ENCODE measurements at places on chromosomes 11 and 22.

DNA sequence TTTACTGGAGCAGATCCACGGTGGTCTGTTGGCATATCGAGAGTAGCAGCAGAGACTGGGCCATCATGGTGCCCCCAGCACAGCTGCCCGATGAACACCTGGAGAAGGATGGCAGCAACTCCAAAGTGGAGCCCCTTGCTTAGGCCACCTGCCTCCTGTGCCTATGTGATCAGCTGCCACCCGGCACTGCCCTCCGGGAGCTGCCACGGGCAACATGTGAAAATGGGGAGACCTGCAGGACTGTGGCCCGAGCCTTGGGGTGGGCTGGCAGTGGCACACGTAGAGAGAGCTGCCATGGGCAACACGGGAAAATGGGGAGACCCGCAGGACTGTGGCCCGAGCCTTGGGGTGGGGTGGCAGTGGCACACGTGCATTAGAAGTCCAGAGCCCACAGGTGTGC is 3.1 kb downstream of the FXYD2 start:
- DNase-seq = no peak

DNA sequence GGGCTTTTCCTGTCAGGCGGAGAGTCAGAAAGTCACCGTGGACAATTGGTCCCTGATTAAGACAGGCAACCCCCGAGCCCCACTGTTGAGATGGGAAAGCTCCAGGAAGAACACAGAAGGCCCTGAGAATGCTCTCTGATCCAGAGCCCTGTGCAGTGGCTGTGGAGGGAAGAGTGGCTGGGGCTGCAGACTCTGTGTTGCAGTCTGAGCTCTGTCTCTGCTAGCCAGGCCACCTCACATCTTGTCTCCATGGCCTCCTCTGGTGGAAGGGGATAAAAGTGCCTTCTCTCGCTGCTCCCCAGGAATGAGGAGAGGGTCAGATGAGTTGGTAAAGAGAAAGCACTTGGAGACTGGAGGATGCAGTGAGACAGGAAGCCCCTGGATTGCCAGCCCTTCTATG is 141.2 kb downstream of the CEP164 start:
- DNase-seq = no peak

- no peak for DNase-seq
These were observed 235.1 kb downstream of the BUD13 start for GRCh38 chr11:116537709-116538108.

DNA sequence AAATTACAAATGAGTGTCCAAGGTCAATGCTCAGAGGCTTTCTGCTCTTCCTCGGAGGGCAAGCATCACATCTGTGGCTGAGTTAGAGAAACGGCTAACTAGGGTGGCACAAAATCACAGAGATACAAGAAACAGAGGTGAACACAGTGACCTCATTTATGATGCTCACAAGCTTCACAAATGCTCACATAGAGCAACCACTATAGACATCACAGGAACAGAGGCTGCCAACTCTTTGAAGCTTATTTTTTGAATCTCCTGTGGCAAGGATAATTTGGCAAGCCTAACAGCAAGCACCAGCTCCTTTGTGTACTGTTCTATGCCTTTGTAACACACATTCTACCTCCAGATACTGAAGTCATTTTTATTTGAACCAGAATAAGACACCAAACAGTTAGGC is 416.5 kb upstream of the DDI1 start:
- no peak for DNase-seq

DNA sequence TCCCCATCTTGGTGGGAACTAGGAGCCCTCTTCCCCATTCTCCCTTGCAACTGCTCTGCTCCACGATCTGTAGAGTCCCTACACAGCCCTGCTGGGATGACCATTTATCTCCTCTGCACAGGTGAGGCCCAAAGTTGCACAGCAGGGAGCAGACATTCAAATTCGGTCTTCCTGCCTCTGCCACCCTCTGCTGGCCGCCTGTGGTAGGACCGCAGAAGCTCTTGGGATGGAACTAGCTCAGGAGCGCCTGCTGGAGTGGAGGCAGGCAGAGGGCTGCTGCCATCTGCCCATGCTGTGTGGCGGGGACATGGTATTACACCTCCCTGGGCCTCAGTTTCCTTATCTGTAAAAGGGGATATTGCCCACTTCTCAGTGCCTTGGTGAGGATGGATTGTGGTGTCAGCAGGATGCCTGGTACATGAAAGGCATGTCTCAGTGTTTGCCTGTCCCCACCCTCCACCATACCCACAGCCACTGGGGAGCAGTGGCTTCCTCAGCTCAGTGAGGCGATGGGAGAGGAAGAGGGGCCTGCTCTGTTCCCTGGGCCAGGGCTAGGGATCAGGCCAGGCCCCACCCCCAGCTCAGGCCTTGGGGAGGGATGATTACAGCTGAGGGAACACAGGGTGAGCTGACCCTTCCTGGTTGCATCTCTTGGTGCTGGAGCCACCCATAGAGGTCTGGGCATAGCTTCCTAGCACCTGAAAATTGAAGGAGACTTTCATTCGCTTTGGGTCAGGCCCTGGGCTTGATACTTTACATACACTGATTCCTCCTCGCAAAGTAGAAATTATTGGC is 11.3 kb upstream of the OMP start:
- peak; percentile 75 for DNase-seq

DNA sequence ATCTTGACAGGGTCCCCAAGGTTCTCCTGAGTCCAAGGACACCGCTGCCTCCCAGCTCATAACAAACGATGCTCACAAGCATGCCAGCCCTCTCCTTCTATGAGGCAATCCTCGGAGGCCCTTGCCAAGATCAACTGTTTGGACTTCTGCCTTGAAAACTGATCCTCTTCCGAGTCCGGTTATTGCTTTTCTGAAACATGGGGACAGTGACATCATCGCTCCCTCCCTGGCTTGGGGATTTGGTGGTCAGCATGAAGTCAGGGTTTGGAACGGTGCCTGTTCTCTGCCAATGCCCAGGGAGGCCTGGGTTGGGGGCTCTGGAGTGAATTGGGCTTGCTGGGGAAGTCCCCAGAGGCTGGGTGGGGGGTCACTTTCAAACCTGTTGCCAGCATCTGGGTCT is 149.3 kb downstream of the FBXO7 start:
- no peak for DNase-seq

DNA sequence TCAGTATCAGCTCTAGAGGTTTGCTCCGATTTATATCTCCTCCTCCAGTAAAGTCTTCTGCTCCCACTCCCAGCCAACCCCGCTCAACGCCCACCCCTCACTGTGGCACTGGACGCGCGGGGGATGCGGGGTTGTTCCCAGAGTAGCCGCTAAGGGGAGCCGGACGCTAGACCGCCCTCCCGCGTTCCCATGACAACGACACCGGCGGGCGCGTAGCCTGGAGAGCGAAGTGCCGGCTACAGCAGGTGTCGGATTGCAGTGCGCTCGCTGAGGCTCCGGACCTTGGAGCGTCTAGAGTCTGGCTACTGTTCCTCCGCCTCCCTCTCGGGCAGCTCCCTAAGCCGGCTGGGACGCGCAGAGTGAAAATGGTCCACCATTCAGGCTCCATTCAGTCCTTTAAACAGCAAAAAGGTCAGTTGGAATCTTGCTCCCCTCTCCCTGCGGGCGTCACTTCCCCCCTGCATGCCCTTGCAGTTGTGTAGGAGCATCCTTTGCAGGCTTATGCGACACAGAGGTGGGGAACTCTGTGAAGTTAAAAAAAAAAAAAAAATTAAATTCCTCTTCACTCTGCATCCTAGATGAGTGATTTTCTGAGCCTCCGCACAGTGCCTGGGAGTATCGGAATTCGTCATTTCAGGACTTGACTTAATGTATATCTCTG is at the start of gene ANO3:
Gene ANO3, plus strand, starts transcription at position 220 of the 661 bp plus-strand sequence. Its CDS starts 146 bp downstream, at position 366.
- no peak for DNase-seq

- DNase-seq = no peak
These were observed 330.1 kb upstream of the PLET1 start for GRCh38 chr11:112590764-112591163.

GRCh38 chr11:109818290-109818689 is 274.9 kb upstream of the ZC3H12C start:
- DNase-seq = no peak

- DNase-seq = no peak
These were observed 44.2 kb downstream of the OTOG start for GRCh38 chr11:17591293-17591692.

DNA sequence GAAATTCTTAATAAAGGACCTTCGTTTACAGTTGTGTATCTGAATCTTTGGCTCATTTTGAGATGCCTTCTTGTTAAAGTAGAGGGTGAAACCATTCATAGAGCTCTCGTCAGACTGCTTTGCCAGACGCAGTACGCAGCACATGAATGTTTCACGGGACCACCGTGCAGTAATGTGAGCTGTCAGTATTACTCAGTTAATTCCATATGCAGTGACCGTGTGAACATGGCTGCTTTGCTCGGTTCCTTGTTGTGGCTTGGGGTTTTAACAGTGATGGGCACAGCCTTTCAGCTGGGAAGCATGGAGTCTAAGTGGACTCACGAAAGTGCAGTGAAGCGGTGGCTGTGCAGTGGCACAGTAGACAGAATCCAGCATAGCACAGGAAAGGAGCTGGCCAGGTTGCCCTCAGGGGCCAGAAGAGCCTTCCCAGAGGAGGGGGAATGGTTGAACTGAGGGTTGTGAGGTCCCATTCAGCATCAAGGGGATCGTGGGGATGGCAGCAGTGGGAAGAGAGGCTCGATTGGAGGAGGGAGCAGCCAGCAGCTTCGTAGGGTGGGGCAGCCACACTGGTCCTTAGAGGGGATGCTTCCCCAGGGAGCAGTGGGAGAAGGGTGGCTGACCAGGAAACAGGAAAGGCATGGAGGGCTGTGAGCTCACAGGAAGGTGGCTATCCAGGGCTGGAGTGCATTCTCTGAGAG is 31.4 kb downstream of the PPFIA1 start:
- no peak for DNase-seq

DNA sequence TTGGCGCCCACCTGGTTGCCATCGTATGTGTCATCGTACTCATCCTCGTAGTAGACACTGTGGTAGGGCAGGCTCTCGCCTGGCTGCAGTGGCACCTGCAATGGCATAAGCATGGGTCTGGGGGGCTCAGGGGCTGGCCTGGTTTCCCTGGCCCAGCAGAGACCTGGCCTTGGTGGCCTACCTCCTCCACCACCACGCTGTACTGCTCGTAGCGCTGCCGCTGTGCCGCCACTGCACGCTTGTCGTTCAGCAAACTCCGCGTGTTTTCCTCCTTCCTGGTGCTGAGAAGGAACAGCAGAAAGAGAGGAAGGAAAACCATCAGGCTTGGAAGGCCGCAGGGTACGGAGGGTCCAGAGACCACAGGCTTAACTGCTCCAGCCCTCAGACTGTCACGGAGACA is 26.2 kb downstream of the UQCR10 start:
- no peak for DNase-seq

DNA sequence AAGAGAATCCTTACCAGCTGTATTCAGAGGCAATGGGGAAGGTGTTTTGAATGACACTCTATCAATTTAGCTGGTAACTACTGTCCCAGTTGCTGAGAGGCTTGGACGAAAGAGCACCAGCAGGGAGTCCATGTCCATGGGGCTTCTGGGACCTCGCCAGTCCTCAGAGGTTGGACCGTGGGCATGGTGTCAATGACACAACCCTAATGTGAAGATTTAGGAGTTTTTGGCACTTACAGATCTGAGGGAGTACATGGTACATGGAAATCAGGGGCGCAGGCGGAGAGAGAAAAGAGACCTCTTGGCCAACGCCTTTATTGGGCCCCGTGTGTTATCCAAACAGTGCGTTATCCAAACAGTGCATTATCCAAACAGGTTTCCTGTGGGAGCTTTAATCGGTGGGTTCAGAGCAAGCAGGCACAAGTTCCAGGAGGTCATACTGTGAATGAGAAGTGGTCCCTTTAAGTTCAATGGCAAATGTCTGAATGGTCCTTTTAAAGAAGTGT is 169.1 kb upstream of the B3GAT1 start:
- no peak for DNase-seq

GRCh38 chr11:2440646-2441045 is 3.7 kb downstream of the TRPM5 start:
- DNase-seq = no peak

DNA sequence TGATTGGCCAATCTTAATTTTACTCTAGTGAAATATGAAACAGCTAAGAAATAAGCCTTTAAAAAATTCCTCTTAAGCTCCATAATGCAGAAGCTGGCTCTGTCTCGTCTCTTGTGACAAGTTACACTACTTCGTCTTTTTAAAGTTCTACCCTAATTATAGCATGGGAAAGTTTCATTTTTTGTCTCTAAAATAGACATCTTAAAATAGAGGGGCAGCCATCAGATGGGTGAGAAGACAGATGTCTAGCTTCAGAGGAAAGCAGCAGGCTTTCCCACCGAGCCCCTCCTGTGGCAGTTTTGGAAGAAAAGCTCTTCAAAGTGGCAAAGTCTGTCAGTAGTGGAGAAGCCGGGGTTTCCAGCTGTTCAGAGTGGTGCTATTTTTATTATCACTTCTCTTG is 39.5 kb downstream of the XRRA1 start:
- no peak for DNase-seq

GRCh38 chr11:61861634-61862033 is 29.7 kb downstream of the FADS3 start:
- DNase-seq = no peak

GRCh38 chr11:113161711-113162591 is 152.4 kb upstream of the TTC12 start:
- DNase-seq = no peak

- no peak for DNase-seq
These were observed 6.7 kb downstream of the SLC25A18 start for GRCh38 chr22:17569971-17570511.

DNA sequence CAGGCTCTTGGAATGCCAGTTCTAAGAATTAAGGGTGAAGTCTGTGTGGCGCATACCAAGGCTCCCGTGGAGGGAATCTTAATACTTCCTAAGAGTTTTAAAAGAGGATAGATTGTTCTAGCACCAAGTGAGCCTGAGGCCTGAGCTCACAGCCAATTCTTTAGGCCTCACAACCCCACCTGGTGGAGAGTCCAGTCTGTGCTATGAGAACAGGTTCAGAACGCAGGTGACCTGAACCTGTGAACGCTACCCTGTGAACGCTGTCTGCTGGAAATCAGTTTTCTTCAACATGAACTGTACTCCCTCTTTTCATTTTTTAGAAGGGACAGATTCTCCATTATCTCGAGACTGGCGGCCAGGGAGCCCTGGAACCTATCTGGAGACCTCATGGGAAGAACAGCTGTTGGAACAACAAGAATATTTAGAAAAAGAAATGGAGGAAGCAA is 43.2 kb upstream of the DLAT start:
- peak; percentile 41 for DNase-seq

DNA sequence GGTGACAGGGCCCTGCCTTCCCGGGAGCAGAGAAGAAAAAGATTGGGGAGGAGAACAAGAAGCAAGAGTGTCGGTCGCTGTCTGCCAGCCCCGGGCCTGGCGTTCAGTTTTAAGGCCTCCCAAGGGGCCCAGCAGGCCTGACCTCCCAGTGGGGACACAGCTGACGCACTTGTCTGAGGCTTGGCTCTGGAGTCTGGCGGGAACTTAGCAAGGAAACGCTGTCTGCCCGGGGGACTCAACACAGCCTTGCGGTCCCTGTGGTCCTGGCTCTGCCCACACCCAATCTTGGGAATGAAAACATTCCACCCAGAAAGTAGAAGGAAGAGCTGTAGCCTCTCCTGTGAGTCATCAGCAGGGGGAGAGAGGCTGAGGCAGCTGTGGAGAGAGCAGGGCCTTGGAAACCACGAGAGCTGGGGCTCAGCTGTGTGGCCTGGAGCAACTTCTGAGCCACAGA is 54.4 kb downstream of the TRAF6 start:
- no peak for DNase-seq

- DNase-seq = peak; percentile 72
These were observed 10.8 kb downstream of the RIBC2 start for GRCh38 chr22:45424241-45424731.
